ENCODE measurements at places on chromosomes 1 and 21. TPM values are rescaled to one million over a fixed set of nuclear protein-coding genes. Genes with fewer than 3 reads are reported as not detected.

UBASH3A gene
- polyA plus RNA-seq: not detected

PIAS3 gene
- 73.8 TPM for polyA plus RNA-seq

PAX7 gene
- not detected for polyA plus RNA-seq

AZIN2 gene
- 0.82 TPM for polyA plus RNA-seq

AMY1B gene
- polyA plus RNA-seq: not detected

TMOD4 gene
- 0.63 TPM for polyA plus RNA-seq

TSPEAR gene
- 1.5 TPM for polyA plus RNA-seq

ASCL5 gene
- 0.29 TPM for polyA plus RNA-seq

ZNF683 gene
- polyA plus RNA-seq: not detected

SHISA4 gene
- 28.9 TPM for polyA plus RNA-seq

INPP5B gene
- polyA plus RNA-seq: 13.5 TPM

C1QC gene
- polyA plus RNA-seq: not detected

ZNF124 gene
- 3.6 TPM for polyA plus RNA-seq

PANK4 gene
- polyA plus RNA-seq: 24.4 TPM

PLA2G5 gene
- 0.05 TPM for polyA plus RNA-seq

ATP6V0B gene
- polyA plus RNA-seq: 302 TPM

CSMD2 gene
- polyA plus RNA-seq: 7.0 TPM

CRYAA gene
- polyA plus RNA-seq: not detected

HPDL gene
- polyA plus RNA-seq: 100 TPM

ARHGEF10L gene
- polyA plus RNA-seq: 33.6 TPM

RORC gene
- 0.52 TPM for polyA plus RNA-seq

NLRP3 gene
- polyA plus RNA-seq: 0.03 TPM

ADAM30 gene
- polyA plus RNA-seq: not detected

TTLL10 gene
- polyA plus RNA-seq: 2.0 TPM

GJA9 gene
- not detected for polyA plus RNA-seq

PCSK9 gene
- polyA plus RNA-seq: 22.3 TPM

MTOR gene
- polyA plus RNA-seq: 44.2 TPM

LAMC2 gene
- polyA plus RNA-seq: 5.2 TPM

KCNJ15 gene
- under 0.01 TPM for polyA plus RNA-seq

RGS4 gene
- 0.08 TPM for polyA plus RNA-seq

FAM131C gene
- polyA plus RNA-seq: 1.6 TPM

NECTIN4 gene
- 0.71 TPM for polyA plus RNA-seq

OR10J1 gene
- not detected for polyA plus RNA-seq

GJA5 gene
- 2.0 TPM for polyA plus RNA-seq

LCE1B gene
- not detected for polyA plus RNA-seq

TMCO2 gene
- polyA plus RNA-seq: not detected

Data from H1 (cell line).